ENCODE measurements at places on chromosomes 11 and 22.

- DNase-seq: no peak
Observed at GRCh38 chr22:27210111-27210730, 552.8 kb downstream of the MIAT start.

- no peak for DNase-seq
Observed at GRCh38 chr22:42509548-42509947, 10.0 kb downstream of the RRP7A start.

GRCh38 chr11:4092026-4092425, 2.6 kb upstream of the RRM1 start:
- no peak for DNase-seq

DNA sequence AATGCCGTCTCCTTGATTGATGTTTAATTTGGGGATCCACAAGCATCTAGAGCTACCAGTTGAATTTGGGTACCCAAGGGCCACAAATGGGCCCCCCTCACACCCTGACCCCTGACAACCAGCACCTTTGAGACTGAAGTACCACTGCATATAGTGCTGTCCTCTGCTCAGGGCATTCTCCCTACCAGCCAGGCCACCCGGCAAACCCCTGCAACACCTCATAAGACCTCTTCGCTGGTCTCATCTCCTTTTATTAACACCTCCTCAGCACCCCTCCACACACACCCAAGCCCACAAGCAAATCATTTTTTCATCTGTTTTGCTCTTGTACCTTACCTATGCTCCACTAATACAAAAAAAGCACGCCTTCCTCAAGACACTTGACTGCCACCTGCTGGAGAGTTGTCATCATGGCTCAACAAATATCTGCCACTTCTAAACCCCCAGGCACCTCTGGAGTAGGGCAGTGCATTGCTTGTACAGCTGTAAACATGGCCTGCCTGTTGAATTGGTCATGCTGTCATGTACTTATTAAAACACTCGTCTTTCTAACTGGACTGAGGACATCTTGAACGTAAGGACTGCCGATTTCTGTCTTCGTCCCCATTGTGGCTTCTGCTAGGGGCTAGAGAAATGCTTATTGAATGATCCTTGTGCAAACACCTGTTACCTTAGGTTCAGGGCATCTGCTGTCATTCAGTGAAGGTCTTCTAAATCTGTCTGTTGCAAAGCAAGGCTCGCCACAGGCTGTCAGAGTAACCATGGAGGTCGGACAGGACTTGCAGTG, 66.5 kb downstream of the BMAL1 start:
- DNase-seq: peak; percentile 78

DNA sequence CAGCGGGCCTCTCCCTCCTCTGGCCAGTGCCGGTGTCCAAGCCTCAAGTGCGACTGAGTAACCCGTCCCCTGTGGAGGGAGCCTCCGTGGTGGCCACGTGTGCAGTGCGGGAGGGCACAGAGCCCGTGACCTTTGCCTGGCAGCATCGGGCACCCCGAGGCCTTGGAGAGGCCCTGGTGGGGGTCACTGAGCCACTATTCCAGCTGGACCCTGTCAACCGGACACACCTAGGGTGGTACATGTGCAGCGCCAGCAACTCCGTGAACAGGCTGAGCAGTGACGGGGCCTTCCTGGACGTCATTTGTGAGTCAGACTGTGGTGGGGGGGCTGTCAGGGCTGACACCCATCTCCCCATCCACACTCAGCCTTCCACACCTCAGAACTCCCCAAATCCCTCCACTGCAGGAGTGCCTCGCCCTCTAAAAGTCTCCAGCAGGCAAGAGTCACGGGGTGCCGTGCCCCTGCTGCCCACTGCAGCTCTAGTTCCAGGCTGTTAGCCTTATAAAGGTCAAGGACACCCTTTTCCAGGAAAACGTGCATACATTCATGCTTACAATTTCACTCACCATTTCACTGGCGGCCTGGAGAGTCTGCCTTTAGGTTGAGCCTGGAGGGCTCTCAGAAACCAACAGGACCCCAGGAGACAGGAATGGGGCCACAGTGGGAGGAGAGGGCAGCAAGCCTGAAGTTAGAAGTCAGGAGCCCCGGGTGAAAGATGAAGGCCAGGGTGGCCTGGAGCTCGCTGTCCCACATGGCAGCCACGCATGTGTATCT, 2.6 kb downstream of the VSIG10L2 start:
- DNase-seq: no peak

DNA sequence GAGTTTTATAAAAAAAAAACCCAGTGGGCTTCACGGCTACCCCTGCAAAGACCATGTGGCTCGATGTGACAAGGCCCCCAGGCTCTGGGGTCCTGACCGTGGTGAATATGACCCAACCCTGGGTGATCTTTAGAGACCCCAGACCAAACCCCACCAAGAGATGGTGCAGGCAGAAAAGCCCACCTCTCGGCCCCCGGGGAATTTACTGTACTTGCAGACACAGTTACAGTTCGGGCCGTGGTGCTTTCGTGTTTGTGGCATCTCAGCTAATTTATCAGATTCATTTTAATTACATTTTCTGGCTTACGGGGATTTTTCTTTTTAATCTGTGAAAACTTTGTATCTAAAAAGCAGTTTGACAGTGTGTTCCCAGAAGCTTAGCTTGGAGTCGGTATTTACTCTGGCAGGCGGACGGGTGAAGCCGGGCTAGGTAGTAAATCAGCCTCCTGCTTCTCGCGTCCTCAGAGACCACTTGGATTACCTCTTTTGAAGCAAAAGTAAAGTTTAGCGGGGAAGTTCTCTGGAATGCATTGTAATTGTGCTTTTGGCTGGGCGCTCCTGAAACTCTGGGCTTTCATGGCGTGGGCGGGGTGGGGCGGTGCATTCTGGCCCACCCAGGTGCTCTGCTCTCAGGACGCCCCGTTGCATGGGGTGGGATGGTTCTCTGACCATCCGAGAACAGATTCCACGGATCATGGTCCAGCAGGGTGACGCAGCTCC, 25.3 kb downstream of the ANO1 start:
- DNase-seq: no peak

GRCh38 chr11:44258190-44258489, 51.8 kb downstream of the ALX4 start:
- no peak for DNase-seq

DNA sequence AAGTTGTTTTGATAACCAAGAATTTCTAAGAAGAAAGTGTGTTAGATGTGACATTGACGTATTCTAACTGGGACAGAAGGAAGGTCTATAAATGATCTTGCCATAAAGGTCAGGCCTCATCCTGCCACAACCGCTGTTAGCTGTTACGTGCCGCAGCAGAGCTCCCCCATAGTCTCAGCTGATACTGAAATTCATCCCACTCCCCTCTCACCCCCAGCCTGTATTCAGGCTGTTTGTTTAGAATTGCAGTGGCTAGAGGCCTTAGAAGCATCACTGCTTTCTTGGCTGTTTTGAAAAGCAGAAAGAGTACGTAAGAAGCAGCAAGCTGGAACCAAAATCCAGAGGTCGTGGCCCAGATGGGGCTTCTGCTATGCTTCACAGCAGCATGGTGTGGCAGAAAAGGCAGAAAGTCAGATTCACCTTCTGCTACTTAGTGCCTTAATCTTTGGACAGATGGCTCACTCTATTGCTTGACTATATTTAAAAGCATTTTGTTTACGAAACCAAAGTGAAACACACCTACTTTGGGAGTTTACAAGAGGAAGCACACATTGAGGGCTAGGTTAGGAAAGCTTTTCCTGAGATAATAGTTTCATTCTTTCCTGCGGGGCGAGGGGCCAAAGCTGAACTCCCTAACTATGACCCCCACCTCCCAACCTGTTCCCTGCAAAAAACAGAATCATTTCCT, 950 bp upstream of the LAYN start:
- no peak for DNase-seq

- no peak for DNase-seq
Observed at GRCh38 chr11:12846786-12847615, 162.1 kb upstream of the RASSF10 start.

GRCh38 chr11:35927682-35928081, 16.2 kb upstream of the LDLRAD3 start:
- DNase-seq: no peak

GRCh38 chr22:33743756-33744155, 176.5 kb downstream of the LARGE1 start:
- no peak for DNase-seq

- no peak for DNase-seq
Observed at GRCh38 chr11:114102993-114103896, 43.7 kb downstream of the ZBTB16 start.
